ENCODE measurements at places on chromosomes 2 and 18.

- DNase-seq = no peak
These were observed 8.5 kb upstream of the CCDC68 start for GRCh38 chr18:54967786-54968185.

DNA sequence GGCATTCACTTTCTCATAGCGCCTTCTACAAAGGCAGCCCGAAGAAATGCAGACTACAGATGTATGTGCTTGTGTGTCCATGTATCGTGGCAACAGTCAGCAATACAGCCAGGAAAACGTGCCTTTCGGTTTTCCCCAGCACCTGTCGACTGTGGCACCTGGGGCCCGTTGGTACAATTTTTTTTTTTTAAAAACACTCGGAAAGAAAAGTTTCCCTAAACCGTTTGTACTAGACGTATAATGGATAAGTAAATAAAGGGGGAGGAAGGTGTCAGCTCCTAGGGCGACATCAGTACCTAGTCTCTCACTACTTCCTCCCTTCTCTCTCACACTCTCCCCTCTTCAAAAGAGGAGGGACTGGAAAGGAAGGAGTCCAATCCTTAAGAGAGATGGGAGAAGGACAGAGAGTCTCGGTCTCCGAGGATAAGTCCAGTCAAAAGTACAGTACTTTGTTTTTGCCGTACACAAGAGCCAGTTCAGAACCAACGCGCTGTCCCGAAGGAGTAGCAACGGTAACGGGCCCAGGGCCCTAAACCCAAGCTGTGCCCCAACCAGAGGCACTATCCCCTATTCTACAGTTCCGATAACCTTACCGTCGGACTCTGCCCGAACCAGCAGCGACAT is 759 bp downstream of the PPP4R3B start:
- no peak for DNase-seq

DNA sequence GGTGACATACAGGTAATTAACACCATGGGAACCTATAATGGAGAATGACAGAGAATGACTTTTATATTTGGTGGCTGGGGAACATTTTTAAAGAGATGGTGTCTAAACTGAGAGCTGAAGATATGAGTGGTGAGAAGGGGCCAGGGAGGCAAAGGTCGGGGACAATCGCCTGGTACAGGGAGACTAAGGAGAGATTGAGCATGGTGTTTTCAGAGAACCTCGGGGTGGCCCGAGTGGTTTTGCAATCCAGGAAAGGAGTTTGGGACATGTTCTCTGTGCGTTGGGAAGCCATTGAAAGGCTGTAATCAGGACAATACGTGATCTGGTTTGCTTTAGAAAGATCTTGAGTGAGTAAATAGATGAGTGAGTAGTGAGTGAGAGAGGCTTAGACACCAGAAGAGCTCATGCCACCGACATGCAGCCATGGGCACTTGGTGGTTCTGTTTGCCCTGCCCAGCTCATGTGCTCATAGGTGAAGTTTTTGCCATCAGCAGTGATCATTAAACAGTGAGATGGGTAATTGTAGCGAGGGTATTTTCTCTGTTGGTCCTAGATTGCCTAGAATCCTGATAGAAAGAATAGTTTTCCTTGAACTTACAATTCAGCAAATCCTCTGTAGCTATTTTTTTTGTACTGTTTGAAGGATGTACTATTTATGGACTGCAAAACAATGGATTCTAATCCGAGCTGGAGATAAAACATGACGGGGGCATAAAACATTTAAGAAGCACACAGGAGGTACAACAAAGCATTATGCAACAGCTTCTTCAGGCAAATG is 114.7 kb downstream of the SH3RF3 start:
- no peak for DNase-seq

DNA sequence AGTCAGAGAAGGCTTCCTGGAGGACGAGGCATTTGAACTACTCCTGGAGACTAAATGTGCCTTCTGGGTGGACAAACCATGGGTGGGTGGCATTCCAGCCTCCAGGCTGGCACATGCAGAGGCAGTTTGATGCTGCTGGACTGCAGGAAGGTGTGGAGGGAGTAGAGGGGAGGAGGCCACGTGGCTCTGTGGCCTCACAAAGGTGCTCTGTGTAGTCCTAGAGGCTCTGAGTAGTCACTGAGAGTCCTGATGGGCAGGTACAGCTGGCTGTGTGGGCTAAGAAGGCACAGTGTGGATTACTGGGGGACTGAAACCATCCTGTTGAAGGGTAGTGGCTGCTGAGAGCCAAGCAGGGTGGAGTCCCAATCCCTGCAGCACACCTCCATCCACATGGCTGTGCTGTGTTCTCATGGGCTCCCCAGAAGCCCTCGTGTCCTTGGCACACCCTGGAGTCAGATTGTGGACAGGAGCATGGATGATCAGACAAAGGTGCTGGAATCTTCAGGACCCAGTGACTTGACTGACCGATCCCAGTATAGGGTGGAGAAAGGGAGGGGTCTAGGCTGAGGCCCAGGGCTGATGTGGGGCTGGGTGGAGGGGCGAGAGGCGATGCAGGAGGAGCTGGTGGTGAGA is 87.4 kb upstream of the HS6ST1 start:
- DNase-seq = no peak

GRCh38 chr2:85744741-85745601 is 8.8 kb upstream of the ATOH8 start:
- no peak for DNase-seq

DNA sequence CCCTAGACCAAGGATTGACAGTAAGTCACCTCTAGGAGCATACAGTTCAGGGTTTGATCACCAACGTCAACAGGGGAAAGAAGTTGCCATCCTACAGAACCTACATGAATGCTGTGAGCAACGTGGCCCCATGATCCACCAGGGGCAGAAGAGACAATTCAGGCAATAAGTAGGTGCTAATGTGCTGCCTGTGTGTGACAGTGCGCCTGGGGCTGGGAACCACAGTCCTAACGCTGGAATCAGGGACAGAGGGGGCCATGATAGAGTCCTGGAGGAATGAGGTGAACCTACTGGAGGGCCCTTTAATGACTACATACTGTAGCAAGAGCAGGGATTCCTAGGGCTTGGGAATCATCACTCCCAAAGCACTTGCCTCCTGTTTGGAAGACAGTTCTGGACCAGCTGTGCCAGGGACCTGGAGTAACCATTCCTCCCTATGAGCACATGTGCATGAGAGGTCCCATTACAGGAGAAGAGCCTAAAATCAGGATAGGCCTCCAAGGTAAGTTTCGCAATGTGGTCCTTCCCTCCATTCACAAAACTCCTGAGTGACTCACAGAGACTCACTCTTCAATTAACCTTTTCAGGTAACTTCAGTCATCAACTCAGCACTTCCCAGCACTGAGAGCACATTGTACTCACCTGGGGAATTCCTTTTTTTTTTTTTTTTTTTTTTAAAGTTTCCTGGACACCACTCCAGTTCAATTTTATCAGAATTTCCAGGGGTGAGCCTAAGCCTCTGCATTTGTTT is 214.0 kb downstream of the TMEM163 start:
- DNase-seq = no peak

DNA sequence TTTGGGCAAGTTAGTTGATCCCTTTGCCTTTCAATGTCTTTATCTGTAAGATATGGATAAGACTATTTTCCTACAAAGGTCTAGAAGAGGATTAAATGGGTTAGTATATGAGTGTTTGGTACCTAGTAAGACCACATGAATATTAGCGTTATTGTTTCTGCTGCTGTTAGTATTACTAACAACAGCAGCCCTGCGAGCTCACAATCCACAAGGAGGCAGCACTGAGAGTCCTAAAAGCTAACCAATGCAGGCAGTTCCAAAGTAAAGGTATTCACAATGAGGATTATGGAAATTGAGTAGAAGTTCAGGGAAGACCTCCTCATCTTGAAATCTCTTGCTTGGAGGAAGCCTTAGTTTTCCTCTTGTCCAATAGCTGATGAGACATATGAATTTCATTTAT is 248.9 kb downstream of the TDRD15 start:
- no peak for DNase-seq

- no peak for DNase-seq
These were observed 1018.2 kb upstream of the NXPH2 start for GRCh38 chr2:139798391-139798790.

DNA sequence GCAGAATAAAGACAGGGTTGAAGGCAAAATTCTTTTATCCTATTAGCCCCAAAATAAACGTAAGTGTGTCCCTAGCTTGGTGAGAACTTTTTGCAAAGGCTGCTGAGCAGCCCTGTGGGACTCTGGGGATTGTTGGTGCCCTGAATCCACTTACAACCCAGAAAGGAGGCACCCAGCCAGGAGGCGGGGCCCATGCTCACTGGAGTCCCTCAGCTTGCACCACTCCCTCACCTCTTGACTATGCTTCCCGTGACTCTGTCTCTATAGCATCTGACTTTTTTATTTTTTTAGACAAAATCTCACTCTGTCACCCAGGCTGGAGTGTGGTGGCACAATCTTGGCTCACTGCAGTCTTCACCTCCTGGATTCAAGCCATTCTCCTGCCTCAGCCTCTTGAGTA is 15.8 kb upstream of the COL6A3 start:
- no peak for DNase-seq

DNA sequence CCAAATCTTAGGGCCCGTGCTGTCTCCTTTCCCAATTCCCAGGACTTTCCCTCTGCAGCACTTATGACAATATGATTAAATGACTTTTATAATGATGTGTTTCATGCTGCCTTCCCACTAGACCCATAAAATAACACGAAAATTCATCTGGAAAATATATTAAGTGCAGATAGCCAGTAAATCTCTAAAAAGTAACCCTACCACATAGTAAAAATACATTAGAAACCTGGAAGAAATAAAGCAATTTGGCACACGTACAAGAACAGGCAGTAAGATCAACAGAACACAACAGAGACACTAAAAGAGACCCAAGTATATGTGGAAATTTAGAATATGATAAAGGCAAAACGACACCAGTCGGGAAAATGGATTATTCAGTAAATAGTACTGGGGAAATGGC is 30.2 kb upstream of the POMC start:
- DNase-seq = no peak

- DNase-seq = no peak
These were observed 2.8 kb upstream of the PSMD1 start for GRCh38 chr2:231053846-231054245.

DNA sequence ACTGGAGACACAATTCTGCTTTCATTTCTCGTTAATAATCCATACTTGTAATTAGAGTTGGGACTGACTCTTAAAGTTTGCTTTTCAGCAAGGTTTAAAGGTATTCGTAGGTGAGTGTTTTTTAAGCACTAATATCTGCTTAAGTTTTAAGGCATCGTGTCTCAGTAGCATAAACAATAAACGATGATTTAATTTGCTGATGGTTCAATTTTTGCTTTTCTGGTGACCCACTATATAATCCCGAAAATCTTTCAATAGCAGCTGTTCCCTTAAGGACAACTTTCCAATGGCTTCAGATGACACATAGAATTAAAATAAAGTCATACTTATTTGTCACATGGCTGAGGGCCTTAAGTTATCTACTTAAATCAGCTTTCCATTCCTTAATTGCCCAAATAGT is 859.5 kb upstream of the SOX11 start:
- DNase-seq = no peak

DNA sequence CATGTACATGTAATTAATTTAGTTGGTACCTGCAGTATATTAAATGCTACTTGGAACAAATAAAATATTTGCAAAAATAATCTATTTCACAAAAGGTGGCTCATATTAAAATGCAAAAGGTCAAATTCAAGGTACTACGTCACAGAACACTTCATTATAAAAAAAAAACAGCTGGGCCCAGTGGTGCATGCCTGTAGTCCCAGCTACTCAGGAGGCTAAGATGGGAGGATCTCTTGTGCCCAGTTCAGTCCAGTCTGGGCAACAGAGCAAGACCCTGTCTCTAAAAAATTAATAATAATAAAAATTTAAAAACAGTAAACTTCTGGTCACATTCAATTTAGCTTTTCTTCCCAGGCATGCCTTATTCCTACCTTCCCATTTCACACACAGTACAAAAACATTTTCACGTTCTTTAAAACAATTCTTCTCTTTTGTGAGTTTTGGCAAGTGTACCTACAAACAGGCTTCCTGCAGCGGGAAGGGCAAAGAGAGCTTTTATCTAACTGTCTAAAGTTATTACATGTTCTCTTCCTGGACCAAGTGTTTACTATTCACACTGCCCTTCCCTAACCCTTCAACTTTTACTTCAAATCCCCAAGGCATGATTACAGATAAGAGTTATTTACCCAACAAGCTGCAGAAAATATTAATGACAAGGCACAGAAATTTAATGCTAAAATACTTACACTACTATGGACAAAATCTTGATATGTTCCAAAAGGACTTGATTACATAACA is 10.7 kb downstream of the BAZ2B start:
- no peak for DNase-seq

- DNase-seq = no peak
These were observed 763.7 kb upstream of the CRIM1 start for GRCh38 chr2:35591886-35592285.

- DNase-seq = no peak
These were observed 35.9 kb upstream of the POMC start for GRCh38 chr2:25204190-25204838.

- no peak for DNase-seq
These were observed 128.6 kb downstream of the RGPD3 start for GRCh38 chr2:106339609-106340008.

DNA sequence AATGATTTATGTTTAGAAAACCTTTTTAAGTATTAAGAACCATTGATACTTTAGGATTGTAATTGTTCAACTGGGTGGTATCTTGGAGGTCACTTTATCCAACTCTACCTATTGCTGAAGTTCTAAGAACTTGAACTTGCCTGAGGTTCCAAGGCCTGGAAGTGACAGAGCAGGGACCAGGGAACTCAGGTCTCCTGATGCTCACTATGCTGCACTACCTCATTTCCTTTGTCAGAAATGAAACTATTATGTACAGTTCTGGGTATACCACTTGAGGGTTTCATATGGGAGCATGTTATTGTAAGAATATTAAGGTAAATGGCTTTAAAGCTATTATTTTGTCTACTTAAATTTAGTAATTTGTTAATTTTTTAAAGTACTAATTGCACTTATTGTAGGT is 3.0 kb downstream of the MBD5 start:
- no peak for DNase-seq

DNA sequence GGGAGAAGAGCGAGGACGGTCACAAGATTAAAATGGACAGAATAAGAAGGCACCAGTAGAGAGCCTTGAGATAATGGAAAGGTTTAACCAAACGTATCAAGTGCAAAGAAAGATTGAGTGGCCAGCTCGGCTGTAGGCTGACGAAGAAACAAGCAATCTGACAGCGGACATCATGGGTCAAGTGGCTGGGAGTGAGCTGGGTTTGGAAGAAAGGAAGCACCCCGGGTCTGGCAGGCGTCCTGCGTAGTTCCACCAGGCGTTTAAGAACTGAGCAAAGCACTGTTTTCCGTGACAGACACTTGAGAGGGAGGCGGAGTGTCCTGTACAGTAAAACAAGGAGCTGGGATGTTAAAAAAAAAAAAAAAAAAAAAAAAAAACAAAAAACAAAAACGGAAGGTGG is 27.1 kb downstream of the DAPL1 start:
- no peak for DNase-seq
